Hepatocyte (in vitro differentiated cells): ENCODE measurements at places on chromosomes 5 and 9. TPM values are rescaled to one million over a fixed set of nuclear protein-coding genes. Genes with fewer than 3 reads are reported as not detected.

The DDX4 gene
- 0.17 TPM in 1 of 2 replicates, not detected in the other for total RNA-seq

The GCNT4 gene
- total RNA-seq: 7.9 and 8.3 TPM in 2 replicates

The KIF12 gene
- 31.9 and 39.9 TPM in 2 replicates for total RNA-seq

The ECM2 gene
- 15.9 and 20.8 TPM in 2 replicates for total RNA-seq

The COL23A1 gene
- total RNA-seq: 0.84 and 5.1 TPM in 2 replicates

DNA sequence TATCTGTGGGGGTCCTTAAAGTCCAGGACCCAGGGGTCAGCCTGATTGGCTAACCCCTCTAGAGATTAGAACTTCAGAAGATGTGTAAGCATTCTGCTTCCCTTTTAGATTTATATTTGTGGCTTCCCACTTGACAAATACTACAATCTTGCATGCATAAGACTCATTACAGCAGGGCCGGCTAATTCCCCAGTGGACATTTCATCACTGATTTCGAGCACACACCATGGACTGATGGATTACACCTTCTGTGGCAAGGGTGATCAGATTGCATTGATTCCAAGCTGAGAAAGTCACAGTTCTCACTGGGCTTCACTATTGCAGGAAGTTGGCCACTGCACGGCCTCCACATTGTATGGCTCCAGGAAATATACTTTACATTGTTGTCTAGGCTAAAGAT, 65.8 kb upstream of the DAPK1 start:
- H3K4me3 ChIP-seq: no peak overlapping the region
- no peaks in the 10 kb centered on the region for H3K36me3 ChIP-seq
- no peaks in the 10 kb centered on the region for H3K27me3 ChIP-seq
- no peak overlapping the region for H3K27ac ChIP-seq
- no peak for DNase-seq

GRCh38 chr9:126119731-126120130, 206.9 kb upstream of the MVB12B start:
- peaks cover 4% of the 10 kb centered on the region for H3K27me3 ChIP-seq
- no peak overlapping the region for H3K4me3 ChIP-seq
- no peaks in the 10 kb centered on the region for H3K36me3 ChIP-seq
- no peaks in the 10 kb centered on the region for H3K4me1 ChIP-seq

- H3K4me1 ChIP-seq: peaks cover 4% of the 10 kb centered on the region
- no peak overlapping the region for H3K4me3 ChIP-seq
- H3K36me3 ChIP-seq: no peaks in the 10 kb centered on the region
- no peaks in the 10 kb centered on the region for H3K27me3 ChIP-seq
- H3K27ac ChIP-seq: no peak overlapping the region
- DNase-seq: no peak
These were observed 30.7 kb upstream of the COL15A1 start for GRCh38 chr9:98913044-98913443.

DNA sequence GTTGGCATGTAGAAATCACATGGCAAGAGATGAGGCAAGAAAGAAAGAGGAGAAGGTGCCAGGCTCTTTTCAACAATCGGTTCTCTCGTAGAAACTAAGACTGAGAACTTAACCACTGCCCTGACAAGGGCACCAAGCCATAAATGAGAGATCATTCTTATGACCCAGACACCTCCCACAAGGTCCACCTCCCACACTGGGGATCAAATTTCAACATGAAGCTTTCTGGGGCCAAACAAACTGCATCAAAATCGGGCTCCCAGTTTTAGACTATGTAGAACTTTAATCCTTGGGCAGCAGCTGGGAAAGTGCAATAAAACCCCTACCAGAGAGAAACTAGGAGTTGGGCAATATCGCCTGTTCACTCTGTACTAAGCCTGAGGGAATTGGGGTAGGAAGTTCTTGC, 150.2 kb upstream of the CCDC152 start:
- no peaks in the 10 kb centered on the region for H3K4me1 ChIP-seq
- no peak overlapping the region for H3K4me3 ChIP-seq
- H3K27ac ChIP-seq: no peak overlapping the region
- H3K27me3 ChIP-seq: no peaks in the 10 kb centered on the region

GRCh38 chr5:68279984-68280383, 64.4 kb downstream of the PIK3R1 start:
- no peak for DNase-seq
- H3K36me3 ChIP-seq: no peaks in the 10 kb centered on the region
- H3K27me3 ChIP-seq: no peaks in the 10 kb centered on the region
- H3K27ac ChIP-seq: no peak overlapping the region

DNA sequence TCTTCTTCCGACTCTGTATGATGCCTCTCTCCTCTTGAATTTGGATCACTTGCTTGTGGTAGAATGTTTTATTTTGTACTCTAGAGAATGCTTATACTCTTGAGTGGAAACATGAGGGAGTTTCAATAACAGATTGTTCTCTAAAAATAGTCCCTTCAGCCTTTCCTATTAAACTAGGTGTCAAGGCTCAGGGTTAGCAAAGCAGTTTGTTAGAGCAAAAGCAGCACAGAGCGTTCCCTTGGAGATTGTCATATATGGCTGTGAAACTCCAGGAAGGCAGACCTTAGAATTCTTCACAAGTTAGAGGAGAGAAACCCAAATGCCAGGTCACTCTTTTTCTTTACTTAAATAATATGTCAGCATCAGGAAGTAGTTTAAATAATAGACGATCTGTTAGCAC, 33.0 kb downstream of the MAMDC2 start:
- no peaks in the 10 kb centered on the region for H3K36me3 ChIP-seq
- no peak overlapping the region for H3K27ac ChIP-seq
- H3K4me3 ChIP-seq: no peak overlapping the region
- no peak for DNase-seq
- no peaks in the 10 kb centered on the region for H3K4me1 ChIP-seq

DNA sequence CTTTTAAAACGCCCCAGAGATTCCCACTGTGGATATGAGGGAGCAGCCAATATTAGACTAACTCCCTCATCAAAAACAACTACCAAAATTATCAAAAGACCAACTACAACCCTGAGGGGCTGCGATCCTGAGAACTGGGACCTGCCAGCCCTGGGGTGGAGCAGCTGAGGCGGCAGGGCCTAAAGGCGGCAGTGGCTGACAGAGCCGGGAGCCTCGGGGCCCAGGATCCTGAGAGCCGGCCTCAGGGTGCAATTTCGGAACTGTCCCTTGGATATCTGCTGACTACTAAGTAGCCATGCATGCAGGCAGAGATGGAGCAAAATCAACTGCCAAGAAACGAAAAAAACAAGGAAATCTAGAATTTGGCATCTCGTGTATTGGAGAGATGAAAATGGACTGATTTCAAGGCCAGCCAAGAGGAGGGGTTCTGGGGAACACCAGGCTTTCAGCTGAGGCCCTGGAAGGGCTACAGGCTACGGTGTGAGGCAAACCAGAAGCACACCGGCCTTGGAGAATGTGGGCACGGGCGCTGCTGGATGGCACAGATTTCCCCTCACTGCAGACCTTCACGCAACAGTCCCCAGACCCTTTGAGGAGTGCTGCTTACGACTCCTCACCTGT, 63.6 kb upstream of the UBAC1 start:
- no peaks in the 10 kb centered on the region for H3K27me3 ChIP-seq
- no peaks in the 10 kb centered on the region for H3K4me1 ChIP-seq
- DNase-seq: no peak
- H3K36me3 ChIP-seq: no peaks in the 10 kb centered on the region

DNA sequence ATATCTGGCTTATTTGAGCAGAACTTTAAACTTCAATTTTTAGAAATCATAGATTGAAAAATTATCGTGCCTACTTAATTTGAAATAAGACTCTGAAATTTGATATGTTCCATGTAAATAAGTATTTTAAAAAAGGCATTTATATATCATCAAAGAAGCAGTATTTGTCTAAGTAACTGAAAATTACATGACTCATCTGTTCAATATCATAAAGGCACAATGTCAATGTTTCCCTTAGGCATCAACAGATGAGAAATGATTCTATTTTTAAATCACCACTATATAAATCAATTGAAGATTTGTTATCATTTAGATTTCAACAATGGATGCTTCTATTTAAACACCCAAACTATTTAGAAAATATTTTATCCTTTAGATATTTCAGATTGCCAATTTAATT, 142.9 kb upstream of the POU5F2 start:
- H3K4me1 ChIP-seq: no peaks in the 10 kb centered on the region
- H3K36me3 ChIP-seq: no peaks in the 10 kb centered on the region
- DNase-seq: no peak
- no peaks in the 10 kb centered on the region for H3K27me3 ChIP-seq
- no peak overlapping the region for H3K4me3 ChIP-seq

DNA sequence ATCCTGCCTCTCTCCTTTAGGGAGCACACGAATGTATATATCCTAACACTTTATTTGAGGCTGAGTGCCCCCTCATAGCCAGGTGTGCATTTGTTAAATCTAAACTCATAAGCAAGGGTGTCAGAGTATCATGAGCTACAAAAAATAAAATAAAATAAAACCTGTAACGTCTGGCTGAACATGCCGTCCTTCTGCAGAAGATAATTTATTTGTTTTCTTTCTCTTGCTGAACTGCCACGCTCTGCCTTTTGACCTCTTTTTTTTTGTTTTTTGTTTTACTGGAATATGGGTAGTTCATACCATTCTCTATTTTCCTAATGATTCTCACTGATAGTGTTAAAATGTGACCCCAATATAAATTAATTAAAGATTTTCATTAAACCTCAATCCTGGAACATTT, 117.7 kb upstream of the MPDZ start:
- DNase-seq: no peak
- H3K27me3 ChIP-seq: no peaks in the 10 kb centered on the region
- H3K36me3 ChIP-seq: no peaks in the 10 kb centered on the region
- H3K27ac ChIP-seq: no peak overlapping the region

- peak overlapping the region; percentile 51 for H3K27ac ChIP-seq
- no peaks in the 10 kb centered on the region for H3K27me3 ChIP-seq
- H3K4me3 ChIP-seq: no peak overlapping the region
These were observed 140.4 kb upstream of the CDH6 start for GRCh38 chr5:31052937-31053658.

GRCh38 chr9:104786293-104786692, 22.4 kb downstream of the NIPSNAP3B start:
- no peak for DNase-seq
- H3K27me3 ChIP-seq: no peaks in the 10 kb centered on the region
- no peak overlapping the region for H3K4me3 ChIP-seq
- no peak overlapping the region for H3K27ac ChIP-seq

DNA sequence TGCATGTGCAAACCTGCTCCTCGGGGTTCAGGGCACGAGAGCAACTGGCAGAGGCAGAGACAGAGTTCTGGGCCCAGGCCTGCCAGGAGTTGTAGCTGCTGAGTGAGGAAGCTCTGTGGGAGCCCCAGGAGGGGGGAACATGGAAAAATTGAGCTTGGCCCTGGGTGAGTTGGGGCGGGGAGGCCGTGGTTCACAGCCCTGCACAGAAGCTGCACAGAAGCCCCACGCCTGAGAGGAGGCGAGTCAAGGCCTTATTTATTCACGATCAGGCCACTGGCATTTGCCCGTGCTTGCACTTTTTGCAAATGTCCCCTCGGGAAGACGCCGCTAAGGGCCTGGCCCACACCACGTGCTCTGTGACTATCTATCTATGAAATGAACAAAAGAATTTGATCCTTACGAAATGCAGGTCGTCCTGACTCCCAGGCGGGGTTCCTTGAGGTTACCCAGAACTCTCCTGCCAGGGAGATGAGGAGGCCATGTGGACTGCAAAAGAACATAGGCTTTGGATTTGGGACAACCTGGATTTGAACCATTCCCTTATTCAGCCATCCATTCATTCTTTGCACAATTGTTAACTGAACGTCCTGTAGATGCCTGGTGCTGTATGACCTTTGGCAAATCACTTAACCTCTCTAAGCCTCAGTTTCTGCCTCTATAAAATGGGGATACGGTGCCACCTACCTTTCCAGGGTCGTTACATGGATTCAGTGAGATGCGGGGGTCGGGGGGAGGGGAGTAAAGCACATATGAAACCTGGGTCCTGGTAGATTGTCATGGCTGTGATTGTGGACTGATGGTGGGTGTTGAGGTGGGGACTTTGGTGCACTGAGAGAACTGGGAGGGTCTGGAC, 17.9 kb downstream of the COL27A1 start:
- peaks cover 26% of the 10 kb centered on the region for H3K4me1 ChIP-seq
- H3K36me3 ChIP-seq: no peaks in the 10 kb centered on the region
- no peaks in the 10 kb centered on the region for H3K27me3 ChIP-seq

DNA sequence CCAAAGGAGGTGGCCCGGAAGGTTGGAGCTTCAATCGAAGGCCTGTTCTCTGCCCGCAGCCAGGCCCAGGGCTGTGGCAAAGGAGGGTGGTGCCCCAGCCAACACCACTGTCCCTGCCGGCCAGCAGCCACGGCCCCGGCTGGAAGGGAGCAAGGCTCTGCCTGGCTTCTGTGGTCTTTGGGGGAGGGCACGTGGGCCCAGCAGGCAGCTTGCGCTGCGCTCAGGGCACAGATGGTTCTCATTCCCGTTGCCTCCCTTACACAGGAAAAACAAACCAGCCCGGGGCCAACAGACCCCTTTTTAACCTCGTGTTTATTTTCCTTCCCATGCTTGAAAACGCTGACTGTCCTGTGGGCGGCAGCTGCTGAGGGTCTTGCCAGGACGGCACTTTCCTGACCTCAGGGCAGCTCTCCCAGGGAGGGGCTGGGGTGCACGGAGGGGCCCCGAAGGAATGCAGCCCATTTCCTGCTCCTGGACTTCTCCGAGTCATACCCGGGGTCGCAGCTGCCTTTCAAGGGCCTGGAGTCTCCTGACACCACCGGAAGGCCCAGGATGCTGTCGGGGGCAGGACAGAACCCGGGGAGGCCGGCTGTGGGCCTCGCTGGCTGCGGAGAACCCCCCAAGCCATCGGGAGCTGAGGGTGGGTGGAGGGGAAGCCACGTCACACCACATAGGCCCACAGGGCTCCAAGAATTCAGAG, 1.1 kb upstream of the GPSM1 start:
- H3K27ac ChIP-seq: peak overlapping the region; percentile 94
- no peaks in the 10 kb centered on the region for H3K36me3 ChIP-seq
- H3K4me1 ChIP-seq: peaks cover 27% of the 10 kb centered on the region

GRCh38 chr9:32571969-32572899, 725 bp downstream of the NDUFB6 start:
- H3K4me1 ChIP-seq: peaks cover 18% of the 10 kb centered on the region
- peak overlapping the region; percentile 95 for H3K27ac ChIP-seq
- peak overlapping the region; percentile 74 for H3K4me3 ChIP-seq
- peak; percentile 89 for DNase-seq
- no peaks in the 10 kb centered on the region for H3K36me3 ChIP-seq
- H3K27me3 ChIP-seq: no peaks in the 10 kb centered on the region

- no peak overlapping the region for H3K27ac ChIP-seq
- H3K36me3 ChIP-seq: no peaks in the 10 kb centered on the region
- H3K27me3 ChIP-seq: no peaks in the 10 kb centered on the region
- DNase-seq: no peak
These were observed 211.3 kb downstream of the DCP2 start for GRCh38 chr5:113187906-113188305.

DNA sequence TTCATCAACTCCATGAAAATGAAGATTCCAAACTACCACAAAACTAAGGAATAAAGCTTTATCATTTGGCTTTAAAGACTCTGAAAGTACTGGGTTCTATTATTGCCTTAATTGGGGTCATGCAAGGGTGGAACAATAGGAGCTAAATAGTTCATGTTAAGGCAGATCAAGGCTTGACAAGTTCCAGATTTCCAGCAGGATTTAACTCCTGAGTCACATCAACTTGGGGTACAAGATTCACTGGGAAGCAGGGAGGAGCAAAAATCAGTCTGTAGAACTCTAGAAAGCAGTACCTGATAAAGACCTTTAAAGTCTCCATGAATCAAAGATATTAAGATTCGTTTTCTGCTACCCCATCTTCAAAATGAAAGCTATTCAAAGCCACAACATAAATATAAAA, 41.9 kb upstream of the GLRX start:
- no peak overlapping the region for H3K4me3 ChIP-seq
- H3K36me3 ChIP-seq: no peaks in the 10 kb centered on the region
- no peaks in the 10 kb centered on the region for H3K27me3 ChIP-seq
